ENCODE measurements at places on chromosomes 4 and X. TPM values are rescaled to one million over a fixed set of nuclear protein-coding genes. Genes with fewer than 3 reads are reported as not detected.

The FAM114A1 gene
- 50.1 TPM for total RNA-seq

The ATP2B3 gene
- total RNA-seq = not detected

The CLGN gene
- total RNA-seq = 95.7 TPM

The CYTL1 gene
- not detected for total RNA-seq

The MAGEC1 gene
- not detected for total RNA-seq

The STS gene
- total RNA-seq = 0.64 TPM

The SNX12 gene
- 57.6 TPM for total RNA-seq

The ASB12 gene
- total RNA-seq = not detected

The ERCC6L gene
- total RNA-seq = 0.48 TPM

The RAB41 gene
- total RNA-seq = not detected

The HPSE gene
- 3.0 TPM for total RNA-seq

The TASL gene
- not detected for total RNA-seq

The NPY1R gene
- 0.96 TPM for total RNA-seq
